ENCODE measurements at places on chromosomes 5 and 9.

DNA sequence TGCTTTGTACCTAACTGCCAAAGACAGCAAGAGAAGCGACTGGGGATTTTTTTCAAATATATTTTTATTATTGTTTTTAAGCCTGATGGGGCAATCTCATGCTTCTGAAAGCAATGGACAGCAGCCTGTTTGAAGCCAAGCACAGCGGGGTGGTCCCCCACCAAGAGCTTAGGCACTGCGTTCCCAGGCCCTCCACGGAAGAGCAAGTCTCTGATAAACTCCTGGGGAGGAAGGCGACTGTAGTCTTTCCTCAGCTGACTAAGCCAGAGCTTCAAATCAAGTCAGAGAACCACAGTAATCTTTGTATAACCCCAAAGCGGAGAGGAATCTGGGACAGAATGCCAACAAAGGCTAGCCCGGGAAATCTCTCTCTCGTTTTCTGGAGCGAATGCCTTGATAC is 54.4 kb downstream of the ARSB start:
- DNase-seq = no peak

GRCh38 chr5:137921931-137922330 is 32.7 kb downstream of the PKD2L2 start:
- DNase-seq = no peak

GRCh38 chr5:132661231-132662003 is 3.4 kb downstream of the IL13 start:
- DNase-seq = no peak

DNA sequence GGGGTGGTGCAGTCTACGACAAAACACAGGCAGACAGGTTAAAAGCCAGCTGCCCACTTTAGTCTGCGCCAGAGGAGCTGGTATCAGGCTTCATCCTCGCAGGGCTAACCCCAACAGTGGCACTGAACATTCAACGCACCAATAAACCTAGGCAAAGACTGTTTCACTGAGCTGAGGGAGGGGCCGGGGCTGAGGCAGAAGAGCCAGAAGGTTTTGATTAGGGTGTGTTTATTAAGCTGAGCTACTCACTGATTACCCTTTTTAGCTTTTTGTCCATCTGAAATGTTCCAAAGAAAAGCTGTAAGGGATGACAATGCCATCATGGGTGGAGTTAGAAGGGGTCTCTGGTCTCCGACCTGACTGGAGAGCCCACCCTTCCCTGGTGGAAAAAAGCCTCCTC is 1.4 kb downstream of the ZMYND19 start:
- DNase-seq = no peak

DNA sequence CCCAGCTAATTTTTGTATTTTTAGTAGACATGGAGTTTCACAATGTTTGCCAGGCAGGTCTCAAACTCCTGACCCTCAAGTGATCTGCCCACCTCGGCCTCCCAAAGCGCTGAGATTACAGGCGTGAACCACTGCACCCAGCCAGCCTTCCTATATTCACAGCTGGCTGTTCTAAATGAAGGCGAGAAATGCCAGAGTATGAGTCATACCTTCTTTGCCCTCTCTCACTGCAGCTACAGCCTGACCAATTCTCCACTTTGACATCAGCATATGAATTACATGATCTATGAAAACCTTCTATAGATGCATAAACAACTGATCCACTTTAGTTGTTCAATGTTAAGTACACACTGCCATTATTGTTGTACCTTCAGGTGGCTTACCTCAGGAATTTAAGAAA is 14.5 kb downstream of the APTX start:
- no peak for DNase-seq

GRCh38 chr9:105432247-105432842 is 15.5 kb upstream of the FSD1L start:
- DNase-seq = no peak

- no peak for DNase-seq
Observed at GRCh38 chr5:11010429-11011210, 249.6 kb upstream of the DAP start.

DNA sequence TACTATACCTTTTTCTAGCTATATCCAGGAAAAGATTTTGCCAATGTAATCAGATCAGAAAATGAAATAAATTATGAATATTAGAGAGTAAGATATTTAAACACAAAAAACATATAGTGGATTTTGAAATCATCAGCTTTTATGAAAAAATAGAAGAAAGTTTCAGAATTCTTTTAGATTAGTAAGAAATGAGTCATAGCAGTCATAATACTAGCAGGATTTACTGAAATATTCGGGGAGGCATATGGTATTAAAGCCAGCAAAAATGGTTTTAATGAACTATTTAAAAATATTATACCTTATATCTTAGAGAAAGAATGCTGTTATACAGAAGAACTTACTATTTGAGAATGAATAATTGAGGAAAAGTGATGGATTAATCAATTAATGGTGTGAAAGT is 303.6 kb upstream of the NUDT12 start:
- DNase-seq = no peak

DNA sequence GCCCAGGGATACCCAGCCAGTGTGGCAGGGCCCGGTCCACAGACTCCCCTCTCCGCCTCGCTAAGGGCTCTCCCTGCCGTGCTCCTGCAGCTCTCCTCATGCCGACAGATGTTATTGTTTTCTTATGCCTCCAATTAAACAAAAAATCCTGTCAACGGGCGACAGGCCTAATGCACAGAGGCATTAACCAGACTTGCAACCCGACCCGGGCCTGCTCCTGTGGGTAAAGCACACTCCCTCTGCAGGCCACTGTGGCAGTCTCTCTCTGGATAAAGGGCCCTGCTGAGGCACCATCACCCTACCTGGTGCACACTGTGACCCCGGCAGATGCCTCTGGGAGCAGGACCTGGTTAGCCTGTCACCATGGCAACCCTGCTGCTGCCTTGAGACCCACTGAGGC is 27.5 kb upstream of the HAND1 start:
- no peak for DNase-seq

GRCh38 chr5:139306197-139306596 is 12.7 kb downstream of the MATR3 start:
- DNase-seq = no peak

- no peak for DNase-seq
Observed at GRCh38 chr9:137278061-137278701, 655 bp downstream of the TOR4A start.

GRCh38 chr5:31964007-31964360 is 210.1 kb downstream of the GOLPH3 start:
- DNase-seq = no peak

DNA sequence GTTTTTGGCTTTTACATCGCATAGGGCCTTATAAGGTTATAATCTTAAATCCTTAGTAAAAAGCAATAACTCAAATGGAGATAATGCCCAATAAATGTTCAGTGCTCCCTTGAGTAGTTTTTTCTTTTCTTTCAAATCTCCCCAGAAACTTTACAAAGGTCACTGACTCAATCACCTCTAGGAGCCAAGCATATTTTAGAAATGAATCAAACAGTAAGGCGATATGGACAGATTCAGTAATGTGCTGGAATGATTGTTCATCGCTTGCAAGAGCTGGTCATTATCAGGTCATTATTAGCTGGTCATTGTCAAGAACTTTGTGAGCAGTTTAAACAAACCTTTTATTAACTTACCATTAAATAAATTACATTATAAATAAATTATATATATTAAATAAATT is 130.4 kb upstream of the SLIT3 start:
- DNase-seq = no peak

GRCh38 chr5:175682664-175683063 is 24.8 kb downstream of the HRH2 start:
- no peak for DNase-seq

DNA sequence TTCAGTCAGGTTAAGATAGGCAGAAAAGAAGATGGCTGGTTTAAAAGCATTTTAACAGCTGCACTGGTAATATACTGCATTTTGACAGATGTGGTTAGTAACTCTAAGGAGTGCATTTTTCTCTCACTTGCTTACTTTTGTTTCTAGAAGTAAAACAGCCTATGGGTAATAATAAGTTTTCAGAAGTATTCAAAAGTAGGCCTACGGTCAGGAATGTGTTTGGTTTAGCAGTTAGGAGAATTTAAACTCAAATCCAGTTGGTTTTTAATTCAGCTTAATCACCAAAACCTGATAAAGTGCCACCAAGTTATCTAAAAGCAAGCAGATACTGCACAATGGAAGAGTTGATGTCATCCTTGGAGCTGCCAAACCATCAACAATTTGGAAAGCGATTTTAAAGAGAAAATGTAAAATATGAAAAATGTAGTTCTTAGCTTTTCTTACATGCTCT is 160.3 kb downstream of the ARSB start:
- no peak for DNase-seq
